ENCODE measurements at places on chromosomes 12 and 14. TPM values are rescaled to one million over a fixed set of nuclear protein-coding genes. Genes with fewer than 3 reads are reported as not detected.

Gene HNF1A
- total RNA-seq = not detected

Gene GON7
- total RNA-seq = 13.6 TPM

Gene TCTN2
- total RNA-seq = 10.4 TPM

Gene APOF
- total RNA-seq = not detected

Gene ABCD4
- total RNA-seq = 43.2 TPM

Gene BDKRB1
- total RNA-seq = not detected

Gene PROX2
- total RNA-seq = not detected

Gene PLCZ1
- total RNA-seq = not detected

Gene MYL6B
- total RNA-seq = 71.4 TPM

Gene KCNMB4
- total RNA-seq = 0.57 TPM

Gene PCED1B
- 0.32 TPM for total RNA-seq

Gene SMOC1
- not detected for total RNA-seq

Gene MSRB3
- 27.2 TPM for total RNA-seq

Gene CATSPERB
- not detected for total RNA-seq

Gene RDH12
- total RNA-seq = not detected

Gene NELL2
- 0.06 TPM for total RNA-seq

Gene LUM
- 0.57 TPM for total RNA-seq
